ENCODE measurements at places on chromosomes 4 and X. TPM values are rescaled to one million over a fixed set of nuclear protein-coding genes. Genes with fewer than 3 reads are reported as not detected.

The SPIN2A gene
- total RNA-seq: 0.52 TPM

The MAP7D2 gene
- under 0.01 TPM for total RNA-seq

The CNKSR2 gene
- 1.0 TPM for total RNA-seq

The GLOD5 gene
- not detected for total RNA-seq

The ARHGAP36 gene
- total RNA-seq: not detected

Data from epithelial cell of alveolus of lung (primary cell).